Cerebellar nuclear complex (tissue), 1 donor: ENCODE measurements at places on chromosomes 1 and 21.

DNA sequence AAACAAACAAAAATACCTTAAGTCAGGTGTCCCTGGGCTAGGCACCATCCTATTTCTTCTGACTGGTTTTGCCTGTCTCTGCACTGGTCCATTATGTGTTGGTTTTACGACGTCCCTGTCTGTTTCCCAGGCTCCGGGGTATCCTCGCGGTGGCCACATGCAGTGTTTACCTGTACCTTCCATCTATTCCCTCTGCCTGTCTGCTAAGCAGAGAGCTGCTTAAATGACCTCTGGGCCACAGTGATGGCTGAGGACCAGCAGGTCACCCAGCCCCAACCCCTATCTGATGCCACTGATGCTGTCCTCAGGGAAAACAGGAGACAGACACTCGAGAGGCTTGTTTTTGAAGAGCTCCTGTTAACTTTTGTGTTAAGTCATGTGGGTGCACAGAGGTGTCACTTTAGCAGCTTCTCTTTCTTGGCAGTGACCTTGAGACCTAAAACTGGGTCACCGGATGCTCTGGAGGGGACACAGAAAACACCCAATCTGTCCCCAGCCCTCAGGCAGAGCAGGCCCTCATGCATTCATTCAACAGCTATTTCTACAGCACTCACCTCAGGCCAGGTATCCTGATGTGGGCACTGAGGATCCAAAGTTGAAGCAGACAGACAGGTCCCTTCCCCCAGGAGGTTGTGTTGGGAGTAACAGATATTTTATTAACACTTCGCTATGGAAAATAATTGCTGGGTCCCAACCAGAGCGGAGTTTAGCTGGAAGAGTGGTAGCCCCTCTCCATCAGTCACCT lies 4.4 kb upstream of the EFHD2 start:
- DNase-seq: no peak

DNA sequence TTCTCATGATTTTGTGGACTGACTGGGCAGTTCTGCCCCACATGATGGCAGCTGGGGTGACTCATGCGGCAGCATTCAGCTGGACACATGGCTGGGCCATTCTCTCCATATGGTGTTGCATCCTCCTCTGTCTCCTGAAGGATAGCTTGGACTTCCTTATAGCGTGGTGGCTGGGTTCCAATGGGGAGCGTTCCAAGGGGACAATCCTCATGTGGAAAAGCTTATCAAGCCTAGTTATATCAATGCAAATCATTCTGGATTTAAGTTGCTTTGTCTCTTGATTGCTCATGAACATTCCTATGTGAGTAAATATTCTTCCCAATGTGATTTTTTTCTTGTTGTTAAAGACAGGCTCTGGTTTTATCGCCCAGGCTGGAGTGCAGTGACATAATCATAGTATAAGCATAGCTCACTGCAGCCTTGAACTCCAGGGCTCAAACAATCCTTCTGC lies 13.2 kb upstream of the SLC2A1 start:
- no peak for DNase-seq

GRCh38 chr1:229617351-229618100 lies 8.4 kb downstream of the TAF5L start:
- DNase-seq: no peak

- no peak for DNase-seq
Measured at GRCh38 chr1:156508955-156509234, 8.3 kb upstream of the MEF2D start.

DNA sequence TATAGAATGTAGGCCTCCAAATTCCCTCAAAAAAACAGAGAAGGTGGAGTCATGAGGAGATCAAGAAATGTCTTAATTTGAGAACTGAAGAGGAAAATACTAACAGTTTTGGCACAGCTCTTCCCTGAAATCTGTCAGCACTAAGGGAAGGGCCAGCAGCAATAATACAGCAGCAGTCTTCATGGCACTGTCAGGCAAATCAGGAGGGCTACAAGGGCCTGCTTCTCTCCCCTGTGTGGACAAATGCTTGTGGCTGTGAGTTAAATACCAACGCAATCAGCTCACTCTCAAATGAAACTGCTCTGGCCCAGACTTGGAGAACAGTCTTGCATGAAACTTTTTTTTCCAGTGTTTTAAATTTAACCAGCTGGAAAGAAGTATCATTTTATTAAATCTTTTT lies 20.5 kb upstream of the CNN3 start:
- DNase-seq: no peak
